ENCODE measurements at places on chromosomes 4 and X. TPM values are rescaled to one million over a fixed set of nuclear protein-coding genes. Genes with fewer than 3 reads are reported as not detected.

Gene NONO
- 209 TPM for total RNA-seq

Gene TMEM255A
- total RNA-seq = 20.5 TPM

DNA sequence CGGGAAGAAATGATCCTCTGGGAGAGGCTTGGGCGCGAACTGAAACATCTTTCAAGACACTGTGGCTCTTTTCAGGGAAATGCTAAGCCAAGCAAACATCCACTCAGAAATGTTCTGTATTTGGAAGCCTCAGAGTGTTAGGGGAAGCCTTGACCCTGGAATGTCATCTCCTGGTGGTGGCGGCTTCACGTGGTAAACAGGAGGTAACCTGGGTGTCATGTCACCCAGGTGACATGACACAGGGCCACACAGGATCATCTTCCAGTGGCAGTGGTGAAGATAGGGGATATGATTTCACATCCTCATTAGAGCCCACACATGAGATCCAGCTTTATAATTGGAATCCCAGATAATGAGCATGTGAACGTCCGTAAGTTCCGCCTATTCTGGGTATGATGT is 140.0 kb downstream of the TBL1X start:
- H3K27me3 ChIP-seq = no peaks in the 10 kb centered on the region
- no peak for DNase-seq
- H3K4me1 ChIP-seq = peaks cover 2% of the 10 kb centered on the region
- no peak overlapping the region for H3K4me3 ChIP-seq
- H3K36me3 ChIP-seq = no peaks in the 10 kb centered on the region
- no peak overlapping the region for H3K27ac ChIP-seq

DNA sequence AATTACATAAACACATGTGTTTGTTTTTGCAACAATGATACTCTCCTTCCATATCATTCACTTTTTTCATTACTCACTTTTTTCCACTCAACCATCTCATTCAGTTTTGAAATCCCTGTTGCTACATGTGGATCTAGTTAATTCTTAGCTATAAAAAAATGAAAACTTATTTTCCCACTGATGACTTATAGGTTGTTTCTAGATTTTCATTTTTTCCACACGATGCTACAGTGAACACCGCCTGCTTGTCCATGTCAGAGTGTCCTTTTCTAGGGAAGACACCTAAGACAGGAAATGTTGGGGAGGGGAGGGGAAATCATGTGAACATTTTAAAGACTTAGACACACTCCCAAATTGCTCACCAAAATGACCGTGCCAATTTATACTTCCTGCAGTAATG is 70.2 kb downstream of the SUPT20HL2 start:
- no peaks in the 10 kb centered on the region for H3K36me3 ChIP-seq
- no peak for DNase-seq
- no peak overlapping the region for H3K4me3 ChIP-seq

- H3K27me3 ChIP-seq = no peaks in the 10 kb centered on the region
- no peaks in the 10 kb centered on the region for H3K4me1 ChIP-seq
- H3K36me3 ChIP-seq = no peaks in the 10 kb centered on the region
- H3K4me3 ChIP-seq = no peak overlapping the region
These were observed 30.5 kb upstream of the TCEANC start for GRCh38 chrX:13622401-13622964.
